ENCODE measurements at places on chromosomes 5 and 9. TPM values are rescaled to one million over a fixed set of nuclear protein-coding genes. Genes with fewer than 3 reads are reported as not detected.

- no peak for DNase-seq
These were observed 22.7 kb downstream of the CAMK2A start for GRCh38 chr5:150266871-150267291.

DNA sequence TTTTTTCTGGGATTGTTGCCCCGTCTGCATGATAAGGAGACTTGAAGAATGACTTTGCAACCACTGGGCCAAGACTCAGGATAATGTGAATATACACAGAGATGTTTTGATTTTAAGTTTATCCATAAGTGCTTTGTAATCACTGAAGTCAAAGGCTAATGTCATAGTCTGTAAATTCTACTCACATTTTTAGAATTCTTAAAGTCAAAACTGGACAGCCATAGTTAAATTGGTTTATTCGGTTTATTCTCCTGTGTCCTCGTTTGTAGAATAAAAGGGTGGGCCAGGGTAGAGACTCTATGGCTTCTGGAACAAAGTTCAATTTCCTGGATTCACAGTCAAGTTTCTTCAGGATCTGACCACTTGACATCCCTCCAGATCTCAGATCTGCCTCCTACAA is 327.7 kb upstream of the TNC start:
- DNase-seq, result no peak

DNA sequence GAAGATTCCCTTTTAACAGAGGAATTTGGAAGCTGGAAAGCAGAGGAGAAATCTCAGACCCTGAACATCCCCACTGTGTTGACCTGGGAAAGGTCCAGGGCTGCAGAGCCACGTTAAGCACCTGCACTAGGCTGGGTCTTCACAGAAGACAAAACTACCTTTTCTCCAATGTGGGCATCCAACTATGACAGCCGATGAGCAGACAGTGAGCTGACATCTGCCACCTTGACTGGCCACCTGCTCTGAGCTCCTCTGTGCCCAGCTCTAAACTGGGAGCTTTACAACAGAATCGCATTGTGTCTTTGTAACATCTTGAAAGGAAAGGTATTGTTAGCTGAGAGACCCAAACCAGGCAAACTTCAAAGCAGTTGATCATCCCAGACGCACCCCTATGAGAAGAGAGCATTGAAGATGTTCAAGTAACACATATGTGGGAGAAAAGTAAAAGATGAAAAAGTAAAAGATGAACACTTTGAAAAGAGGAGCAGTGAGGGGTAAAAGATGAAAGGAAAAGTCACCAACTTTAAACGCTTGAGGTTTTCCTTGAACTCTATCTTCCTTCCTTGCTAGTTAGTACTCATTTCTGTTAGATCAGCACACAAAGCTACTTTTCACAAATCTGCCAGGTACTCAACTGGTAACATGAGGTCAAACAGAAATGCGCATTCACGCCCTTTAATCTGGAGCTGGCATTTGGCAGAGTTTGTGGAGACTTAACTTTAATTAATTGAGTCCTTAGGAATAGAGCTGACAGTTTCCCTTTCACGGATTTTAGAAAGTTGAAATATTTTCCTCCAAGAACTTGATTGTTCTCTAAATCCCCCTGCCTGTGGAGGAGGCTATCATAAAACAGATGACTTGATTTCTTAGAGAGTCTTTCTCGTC is 53.2 kb upstream of the CTXN3 start:
- no peak for DNase-seq

GRCh38 chr5:83900306-83900705 is 179.7 kb upstream of the HAPLN1 start:
- DNase-seq, result no peak

DNA sequence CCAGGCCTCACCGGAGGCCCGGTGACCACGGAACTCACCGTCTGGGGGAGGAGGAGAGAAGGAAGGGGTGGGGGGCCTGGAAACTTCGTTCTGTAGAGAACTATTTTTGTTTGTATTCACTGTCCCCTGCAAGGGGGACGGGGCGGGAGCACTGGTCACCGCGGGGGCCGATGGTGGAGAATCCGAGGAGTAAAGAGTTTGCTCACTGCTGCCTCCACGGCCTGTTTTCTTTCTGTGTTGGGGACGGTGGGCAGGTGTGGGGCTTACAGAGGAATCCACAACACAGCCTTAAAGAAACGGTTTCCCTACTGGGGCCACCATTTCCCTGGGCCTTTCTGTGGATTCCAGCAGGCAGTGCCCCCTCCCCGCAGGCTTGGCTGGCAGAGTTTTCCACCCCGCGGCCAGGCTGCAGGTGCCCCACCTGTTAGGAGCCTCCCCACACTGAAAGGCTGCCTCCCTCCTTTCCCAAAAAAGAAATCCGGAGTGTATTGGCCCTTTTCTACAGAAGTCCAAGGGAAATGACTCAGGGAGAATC is 80.8 kb downstream of the NTNG2 start:
- DNase-seq, result peak; percentile 18

DNA sequence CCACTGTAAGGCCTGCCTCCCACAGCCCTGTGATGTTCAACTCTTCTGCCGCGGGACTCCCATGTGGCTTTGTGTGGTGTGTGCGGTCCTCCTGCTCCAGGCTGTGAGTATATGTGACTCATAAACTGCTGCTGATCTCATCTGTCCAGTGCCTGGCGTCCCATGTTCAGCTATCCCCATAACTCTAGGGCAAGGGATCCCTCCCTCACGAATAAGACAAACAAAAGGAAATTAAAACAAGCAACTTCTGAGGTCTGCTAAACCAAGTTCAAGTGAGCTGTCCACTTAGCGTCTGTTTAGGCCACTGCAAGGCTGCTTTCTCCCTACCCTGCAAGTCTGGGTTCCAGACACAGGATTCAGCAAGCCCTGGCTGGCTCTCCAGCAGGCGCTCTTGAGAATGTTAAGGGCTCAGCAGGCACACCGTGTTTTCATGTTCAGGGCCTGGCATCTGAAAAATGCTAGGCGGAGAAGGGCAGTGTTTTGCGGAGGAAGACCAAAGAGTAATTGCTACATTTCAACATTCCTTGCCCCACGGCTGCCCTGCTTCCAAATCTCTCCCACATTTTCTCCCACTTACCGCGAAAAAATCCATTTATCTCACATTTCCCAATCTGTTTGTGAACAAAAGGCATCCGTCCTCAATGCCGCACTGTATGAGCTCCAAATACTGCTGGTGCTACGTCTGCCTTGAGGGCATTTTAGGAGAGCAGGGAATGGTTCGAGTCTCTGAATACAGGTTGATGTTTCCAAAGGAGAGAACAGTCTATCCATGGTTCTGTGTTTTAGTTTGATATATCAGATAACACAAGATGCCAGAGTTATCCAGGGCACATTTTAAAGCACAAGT is 280.2 kb downstream of the SEMA5A start:
- DNase-seq, result no peak

GRCh38 chr9:128249908-128250838 is 25.6 kb downstream of the GOLGA2 start:
- peak; percentile 98 for DNase-seq

DNA sequence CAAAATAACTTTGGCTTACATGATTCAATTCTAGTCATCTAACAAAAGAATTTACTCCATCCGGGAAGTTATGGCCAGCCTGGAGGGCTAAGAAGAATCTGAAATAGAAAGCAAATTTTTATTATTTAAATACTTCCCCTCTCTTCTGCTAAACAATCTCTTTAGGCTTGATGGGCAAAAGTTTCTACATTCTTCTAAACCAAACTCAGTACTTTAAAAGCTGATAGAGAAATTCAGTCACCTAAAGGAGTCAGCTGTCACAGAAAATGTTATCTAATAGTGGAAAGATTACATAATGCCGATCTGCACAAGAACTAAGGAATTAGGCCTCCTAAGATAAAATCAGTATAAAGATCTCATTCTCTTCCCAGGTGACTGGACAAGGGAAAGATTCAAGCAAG is 32.4 kb downstream of the GNAQ start:
- no peak for DNase-seq

- DNase-seq, result no peak
These were observed 182.9 kb downstream of the CD180 start for GRCh38 chr5:67013719-67014118.

DNA sequence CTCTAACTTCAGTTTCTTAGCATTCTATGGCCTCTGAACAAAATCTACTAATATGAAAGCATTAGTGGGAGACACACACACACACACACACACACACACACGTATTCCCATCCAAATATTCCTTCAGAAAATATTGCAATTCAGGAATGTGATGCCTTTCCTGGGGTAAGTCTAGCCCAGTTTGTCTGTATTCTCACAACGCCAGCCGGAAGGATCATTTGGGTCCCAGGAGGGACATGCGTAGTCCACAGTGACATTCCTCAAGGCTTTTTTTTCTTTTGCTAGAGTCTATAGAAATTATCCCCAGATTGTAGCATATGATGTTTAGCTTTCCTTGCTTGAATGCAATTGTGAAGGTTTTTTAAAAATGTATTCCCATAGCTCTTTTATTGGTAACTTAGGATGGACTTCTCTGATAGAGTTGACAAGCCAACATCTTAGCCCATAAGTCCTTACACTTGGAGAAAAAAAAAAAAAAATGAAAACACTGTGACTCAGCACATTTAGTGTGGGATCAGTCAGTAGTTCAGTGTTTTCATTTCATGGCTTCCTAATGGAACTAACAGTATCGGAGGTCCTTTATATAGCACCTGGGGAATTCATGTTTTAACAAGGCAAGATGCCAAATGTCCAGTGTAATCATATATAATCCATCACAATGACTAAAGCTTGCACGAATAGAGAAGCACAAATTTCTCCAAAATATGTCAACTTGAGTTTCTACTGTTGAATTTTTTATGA is 316.5 kb downstream of the DIRAS2 start:
- no peak for DNase-seq

GRCh38 chr5:171984748-171985419 is 21.6 kb downstream of the FBXW11 start:
- DNase-seq, result peak; percentile 30

- no peak for DNase-seq
These were observed 692.9 kb downstream of the MTRR start for GRCh38 chr5:8561854-8562253.

- no peak for DNase-seq
These were observed 169.2 kb upstream of the SLC30A5 start for GRCh38 chr5:68924481-68925145.

C1QTNF3 gene
- total RNA-seq, result 7.6 TPM

COL23A1 gene
- not detected for total RNA-seq

SLC1A3 gene
- not detected for total RNA-seq

All from CD4-positive, CD25-positive, alpha-beta regulatory T cell (primary cell).